ENCODE measurements at places on chromosomes 5 and 9. TPM values are rescaled to one million over a fixed set of nuclear protein-coding genes. Genes with fewer than 3 reads are reported as not detected.

The ARL15 gene
- 3.5 TPM for total RNA-seq

The EIF4EBP3 gene
- total RNA-seq = 2.1 TPM

The ACER2 gene
- total RNA-seq = 3.2 TPM

The NR5A1 gene
- total RNA-seq = not detected

The MTX3 gene
- total RNA-seq = 5.0 TPM

The TAF11L10 gene
- total RNA-seq = not detected

The GFI1B gene
- not detected for total RNA-seq

The KIF4B gene
- total RNA-seq = 0.05 TPM

The PCDHB3 gene
- total RNA-seq = not detected

The PLCXD3 gene
- total RNA-seq = 0.37 TPM

The LHFPL2 gene
- 55.3 TPM for total RNA-seq

The STK32A gene
- total RNA-seq = 0.50 TPM

The GPX3 gene
- 16.4 TPM for total RNA-seq

The IL9 gene
- total RNA-seq = not detected

The TRIM36 gene
- total RNA-seq = 1.5 TPM

The CD74 gene
- 0.09 TPM for total RNA-seq

The LECT2 gene
- not detected for total RNA-seq

The PRLR gene
- total RNA-seq = 0.09 TPM

The TOR2A gene
- 15.4 TPM for total RNA-seq

The FSTL4 gene
- 4.0 TPM for total RNA-seq

The MAMDC4 gene
- total RNA-seq = 5.1 TPM

The LHX3 gene
- total RNA-seq = 0.09 TPM

The FOXD4 gene
- total RNA-seq = 0.82 TPM

The SLC46A2 gene
- total RNA-seq = not detected

The NMUR2 gene
- total RNA-seq = 0.09 TPM

The POLR1E gene
- total RNA-seq = 38.8 TPM

The TLX3 gene
- total RNA-seq = not detected

The GNA14 gene
- not detected for total RNA-seq

The NOXA1 gene
- 0.78 TPM for total RNA-seq

The PCDHGB2 gene
- 0.08 TPM for total RNA-seq

The PFN3 gene
- total RNA-seq = not detected

The BHMT2 gene
- total RNA-seq = not detected

The SPINK7 gene
- total RNA-seq = not detected

The LRRTM2 gene
- total RNA-seq = not detected

The ZNF366 gene
- not detected for total RNA-seq

The WDR38 gene
- total RNA-seq = not detected

The PCDHA6 gene
- total RNA-seq = not detected

Measured in A549 treated with CORT108297 at 1 μM for 4 hours (cell line).